Stimulated activated CD8-positive, alpha-beta memory T cell treated with anti-CD3 and anti-CD28 coated beads, Interleukin-12 subunit alpha, Interleukin-12 subunit beta, amount 100 ng/mL, for 1 hour (primary cell): ENCODE measurements at places on chromosomes 4 and X.

- DNase-seq = no peak
Measured at GRCh38 chr4:76301068-76301774, 5.3 kb upstream of the STBD1 start.

- no peak for DNase-seq
Measured at GRCh38 chr4:39166177-39166576, 16.2 kb upstream of the WDR19 start.

DNA sequence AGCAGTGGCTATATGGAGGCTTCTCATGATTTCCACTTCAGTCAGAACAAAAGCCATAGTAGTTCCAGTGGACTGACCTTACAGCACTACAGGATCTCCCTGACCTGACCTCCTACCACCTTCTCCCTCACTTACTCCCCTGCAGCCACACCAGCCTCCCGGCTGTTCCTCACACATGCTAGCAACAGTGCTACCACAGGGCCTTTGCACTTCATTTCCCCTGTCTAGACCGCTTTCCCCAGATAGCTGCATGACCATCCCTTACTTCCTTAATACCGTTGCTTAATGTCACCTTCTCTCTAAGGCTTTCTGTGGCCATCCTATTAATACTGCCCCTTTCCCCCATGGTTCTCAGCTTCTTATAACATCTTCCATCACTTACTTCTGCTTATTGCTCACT lies 13.1 kb downstream of the GPKOW start:
- DNase-seq = no peak

DNA sequence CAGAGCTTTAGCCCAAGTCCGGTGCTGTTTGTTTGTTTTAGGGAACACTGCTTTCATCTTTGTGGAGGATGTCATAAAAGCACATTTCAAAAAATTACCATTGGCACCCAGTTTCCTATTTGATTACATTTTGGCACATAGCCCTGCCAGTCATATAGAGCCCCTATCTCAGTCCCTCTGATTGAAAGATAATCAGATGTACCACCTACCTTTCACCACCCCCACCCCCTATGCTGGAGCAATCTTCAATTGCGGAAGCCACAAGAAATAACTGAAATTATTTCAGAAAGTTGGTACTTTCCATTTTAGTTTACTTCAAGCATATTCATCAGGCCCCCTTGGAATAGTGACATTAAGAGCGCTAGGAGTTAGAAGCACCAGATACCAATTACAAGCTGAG lies 136.7 kb upstream of the RPL34 start:
- no peak for DNase-seq

- no peak for DNase-seq
Measured at GRCh38 chr4:183355405-183355804, 33.2 kb upstream of the CLDN24 start.

GRCh38 chrX:40031911-40032310 lies 65.8 kb downstream of the BCOR start:
- no peak for DNase-seq

- DNase-seq = no peak
Measured at GRCh38 chr4:56613101-56613862, 67.8 kb downstream of the HOPX start.

GRCh38 chrX:123899701-123900100 lies 39.8 kb downstream of the XIAP start:
- DNase-seq = no peak

GRCh38 chrX:17291171-17291900 lies 83.7 kb upstream of the NHS start:
- DNase-seq = no peak

DNA sequence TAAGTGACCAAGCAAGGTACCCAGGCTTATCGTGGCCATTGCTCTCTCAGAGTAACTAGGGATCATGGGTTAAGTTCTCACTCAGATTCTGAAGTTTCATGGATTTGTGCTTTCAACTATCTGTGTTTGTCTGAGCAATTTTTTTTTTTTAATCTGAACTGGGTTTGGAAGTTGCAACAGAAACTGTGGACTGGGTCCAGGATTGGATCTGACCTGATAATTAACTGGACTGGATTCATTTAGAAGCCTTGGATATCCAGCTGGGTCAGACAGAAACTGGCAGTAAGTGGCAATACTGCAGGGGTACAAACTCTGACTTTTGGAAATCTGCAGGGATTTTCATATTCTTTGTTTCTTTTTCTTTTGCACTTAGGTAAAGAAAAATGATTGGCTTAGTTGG lies 38.7 kb upstream of the FGF2 start:
- DNase-seq = no peak

- no peak for DNase-seq
Measured at GRCh38 chr4:166957451-166957850, 276.8 kb downstream of the SPOCK3 start.

DNA sequence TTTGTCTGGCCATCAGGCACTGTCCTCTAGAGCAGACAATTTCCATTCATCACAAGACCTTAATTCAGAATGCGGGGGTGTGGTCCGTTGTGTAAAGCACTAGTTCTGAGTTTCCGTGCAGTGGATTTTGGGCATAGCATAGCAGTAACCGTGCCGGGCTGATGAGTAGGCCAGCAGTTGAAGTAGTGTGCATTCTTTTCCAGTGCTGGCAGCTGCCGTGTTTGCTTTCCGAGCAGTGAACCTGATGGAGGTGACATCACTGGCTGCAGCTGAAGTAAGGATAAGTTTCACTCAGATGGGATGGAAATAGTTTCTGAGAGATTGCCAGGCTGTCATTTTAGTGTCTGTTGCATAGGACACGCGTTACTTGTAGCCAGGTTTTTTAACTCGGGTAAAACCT lies 107.0 kb upstream of the STIM2 start:
- no peak for DNase-seq

- DNase-seq = no peak
Measured at GRCh38 chrX:53882331-53882730, 161.9 kb downstream of the PHF8 start.

GRCh38 chr4:29311247-29311646 lies 1408.9 kb upstream of the PCDH7 start:
- DNase-seq = no peak

GRCh38 chr4:110493520-110493919 lies 17.6 kb downstream of the ENPEP start:
- no peak for DNase-seq

GRCh38 chrX:48472851-48473703 lies 2.9 kb upstream of the FTSJ1 start:
- no peak for DNase-seq

DNA sequence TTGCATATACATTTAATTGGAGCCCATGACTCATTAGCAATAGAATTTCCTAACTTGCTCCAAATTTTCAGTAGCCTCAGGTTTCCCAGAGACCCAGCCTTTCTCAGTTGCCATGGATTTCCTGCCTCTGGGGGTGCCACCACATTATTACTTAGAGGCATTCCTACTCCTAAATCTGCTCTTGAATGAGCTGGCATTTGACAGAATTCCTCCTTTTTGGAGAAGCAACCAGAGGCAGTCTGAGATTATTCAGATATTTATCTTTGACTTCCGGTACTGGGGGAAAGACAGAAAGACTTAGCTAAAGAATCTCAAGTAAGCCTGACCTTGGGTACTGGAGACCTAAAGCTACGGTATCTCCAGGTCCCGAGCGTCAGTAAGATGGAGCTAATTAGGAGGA lies 76.3 kb downstream of the DCHS2 start:
- DNase-seq = no peak

GRCh38 chrX:73562458-73562857 lies 539 bp upstream of the CHIC1 start:
- no peak for DNase-seq

GRCh38 chrX:23373129-23373804 lies 38.6 kb downstream of the PTCHD1 start:
- DNase-seq = no peak

GRCh38 chr4:146095091-146095690 lies 80.3 kb upstream of the LSM6 start:
- no peak for DNase-seq

DNA sequence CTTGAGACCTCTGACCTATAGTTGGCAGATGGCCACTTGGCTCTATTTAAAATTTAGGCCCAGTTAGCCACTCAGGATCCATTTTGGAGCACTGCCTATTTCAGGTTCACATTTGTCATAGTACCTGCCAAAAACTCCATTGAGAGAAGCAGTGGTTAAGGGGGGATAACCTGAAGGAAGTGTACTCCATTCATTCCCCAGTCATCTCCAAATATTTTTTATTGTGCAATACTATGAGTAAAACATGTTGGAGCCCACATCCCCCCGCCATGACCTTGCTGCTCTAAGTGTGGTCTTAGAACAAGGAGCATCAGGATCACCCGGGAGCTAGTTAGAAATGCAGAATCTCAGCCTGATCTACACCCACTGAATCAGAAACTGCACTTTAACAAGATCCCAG lies 21.1 kb downstream of the PLP1 start:
- DNase-seq = no peak

DNA sequence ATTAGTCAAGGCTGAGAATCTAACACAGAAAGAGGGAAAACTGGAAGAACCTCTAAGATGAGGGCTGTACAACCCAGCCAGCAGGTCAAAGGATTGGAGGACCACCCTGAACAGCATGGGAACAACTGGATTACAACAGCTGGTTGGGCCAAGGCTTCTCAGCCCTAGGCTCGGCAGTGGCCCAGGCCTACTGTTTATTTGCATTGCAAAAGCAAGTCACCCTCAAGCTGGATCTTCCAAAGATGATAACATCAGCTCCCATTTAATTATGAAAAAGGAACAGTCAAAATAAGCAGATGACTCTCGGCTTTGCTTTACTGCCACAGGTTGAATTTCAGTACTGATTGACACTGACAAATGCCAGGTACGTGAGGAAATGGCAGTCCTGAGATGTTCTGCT lies 61.8 kb downstream of the GPC3 start:
- no peak for DNase-seq

DNA sequence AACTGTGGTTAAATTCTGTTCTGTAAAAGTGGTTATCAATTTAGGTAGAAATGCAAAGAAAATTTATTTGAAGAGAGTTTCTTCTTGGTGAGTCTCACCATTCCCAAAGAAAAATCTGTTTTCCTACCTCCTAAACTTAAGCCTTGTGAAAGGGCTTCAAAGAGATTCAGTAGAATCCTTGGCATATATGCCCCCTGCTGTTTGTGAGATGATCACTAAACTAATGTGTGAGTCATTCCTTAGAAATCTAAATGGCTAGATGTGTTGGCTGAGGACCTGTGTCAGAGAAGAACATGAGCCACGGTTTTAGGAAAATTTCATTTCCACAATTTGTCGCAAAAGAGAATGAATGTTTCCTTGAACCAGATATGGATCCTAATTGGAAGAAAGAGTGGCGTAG lies 260.9 kb downstream of the SLC7A11 start:
- no peak for DNase-seq

- no peak for DNase-seq
Measured at GRCh38 chrX:78997870-78998558, 52.8 kb downstream of the P2RY10 start.

- no peak for DNase-seq
Measured at GRCh38 chrX:13938829-13939530, 90.7 kb downstream of the GEMIN8 start.

- DNase-seq = no peak
Measured at GRCh38 chr4:150072471-150072870, 5.8 kb upstream of the DCLK2 start.

DNA sequence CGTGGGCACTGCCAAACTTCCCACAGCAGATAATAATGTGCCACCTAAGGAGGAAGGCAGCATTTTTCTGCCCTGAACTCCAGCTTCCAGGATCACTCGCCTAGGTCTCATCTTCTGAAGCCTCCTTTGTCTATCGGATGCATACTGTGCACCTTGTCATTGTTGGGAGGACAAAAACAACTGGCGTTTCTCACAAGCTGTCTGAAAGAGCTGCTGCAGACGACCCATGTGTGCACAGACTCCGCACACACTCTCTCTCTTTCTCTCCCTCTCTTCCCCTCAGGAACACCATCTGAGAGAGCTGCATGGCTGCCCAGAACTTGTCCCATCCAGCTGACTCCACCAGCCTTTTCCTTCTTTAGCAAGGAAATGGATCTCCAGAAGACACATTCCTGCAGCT lies 83.0 kb downstream of the MAML3 start:
- DNase-seq = no peak

DNA sequence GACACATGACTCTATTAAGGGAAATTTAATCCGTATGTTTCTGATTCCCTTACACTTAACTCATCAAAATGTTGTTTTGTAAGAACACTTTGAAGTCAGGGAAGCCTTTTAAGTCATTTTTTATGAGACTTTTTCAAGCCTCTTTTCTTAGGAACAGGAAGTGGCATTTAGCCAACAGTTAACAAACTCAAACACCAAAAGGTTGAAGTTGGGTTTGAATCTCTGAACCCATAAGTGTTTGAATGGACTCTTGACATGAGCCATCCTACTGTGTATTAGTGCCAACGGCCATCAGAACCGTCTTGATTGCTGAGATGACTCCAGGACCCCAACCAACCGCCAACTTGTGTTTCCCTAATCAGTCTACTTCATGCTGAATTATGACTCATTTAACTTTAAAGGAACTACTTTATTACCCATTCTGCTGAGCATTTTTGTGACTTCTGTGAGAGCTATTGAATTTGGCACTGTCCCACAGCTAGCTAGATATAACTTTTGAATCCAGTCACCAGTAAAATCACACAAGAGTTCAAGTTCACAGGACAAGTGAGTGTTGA lies 209.1 kb upstream of the FAT1 start:
- DNase-seq = no peak

DNA sequence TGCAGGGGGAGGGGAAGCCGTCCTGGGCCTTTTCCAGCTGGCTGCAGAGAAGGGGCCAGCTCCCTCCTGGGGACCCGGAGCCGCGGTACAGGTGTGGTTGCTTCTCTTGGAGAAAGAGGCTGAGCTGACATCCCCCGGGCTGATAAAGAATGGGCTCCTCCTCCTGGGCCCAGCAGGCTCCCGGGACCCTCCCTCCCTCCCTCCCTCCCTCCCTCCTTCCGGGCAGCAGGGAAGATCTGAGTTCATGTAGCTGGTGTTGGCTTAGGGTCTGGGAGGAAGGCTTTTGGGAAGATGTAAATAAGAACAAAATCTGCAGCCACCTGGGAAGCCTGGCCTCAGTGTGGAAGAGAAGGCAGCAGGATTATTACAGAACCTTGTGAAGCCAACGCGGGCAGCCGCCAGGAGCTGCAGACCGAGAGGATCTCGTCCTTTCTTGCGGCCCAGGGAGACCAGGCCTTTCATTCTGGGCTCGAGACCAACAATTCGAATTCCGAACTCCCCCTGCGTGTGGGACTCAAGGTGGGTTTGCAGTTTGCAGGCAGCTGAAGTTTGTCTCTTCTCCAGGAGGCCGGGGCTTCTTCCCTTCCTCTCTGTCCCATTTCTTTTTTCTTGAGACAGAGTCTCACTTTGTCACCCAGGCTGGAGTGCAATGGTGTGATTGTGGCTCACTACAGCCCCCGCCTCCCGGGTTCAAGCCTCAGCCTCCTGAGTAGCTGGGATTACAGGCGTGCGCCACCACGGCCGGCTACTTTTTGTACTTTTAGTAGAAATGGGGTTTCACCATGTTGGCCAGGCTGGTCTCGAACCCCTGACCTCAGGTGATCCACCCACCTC lies at the start of gene PLCXD1:
PLCXD1 (plus strand) TSS at position 216 of the 834 bp plus-strand sequence. CDS start 2,807 bp downstream, outside the sequence.
- no peak for DNase-seq

GRCh38 chrX:124018023-124018422 lies 56.5 kb downstream of the STAG2 start:
- DNase-seq = no peak

DNA sequence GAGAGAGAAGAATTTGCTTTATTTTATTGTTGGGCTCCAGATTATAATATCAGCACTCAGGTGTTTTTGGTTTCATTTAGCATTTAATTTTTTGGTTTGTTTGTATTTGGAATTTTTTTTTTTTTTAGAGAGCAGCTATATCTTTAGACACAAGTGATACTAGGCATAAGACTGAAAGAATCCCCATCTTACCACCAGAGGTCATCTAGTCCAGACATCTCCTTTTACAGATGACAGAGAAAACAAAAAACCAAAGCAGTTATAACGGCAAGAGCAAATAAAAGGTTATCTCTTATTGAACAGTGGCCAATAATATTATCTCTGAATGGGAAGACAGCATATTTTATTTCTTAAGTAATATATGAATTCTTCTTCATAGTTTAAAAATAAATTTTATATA lies 22.8 kb downstream of the USP38 start:
- DNase-seq = no peak
